ENCODE measurements at places on chromosomes 1 and 21. TPM values are rescaled to one million over a fixed set of nuclear protein-coding genes. Genes with fewer than 3 reads are reported as not detected.
A peak's percentile ranks its signal among the peaks of the same experiment; 100 is the strongest.

The NR1I3 gene
- total RNA-seq, result not detected

DNA sequence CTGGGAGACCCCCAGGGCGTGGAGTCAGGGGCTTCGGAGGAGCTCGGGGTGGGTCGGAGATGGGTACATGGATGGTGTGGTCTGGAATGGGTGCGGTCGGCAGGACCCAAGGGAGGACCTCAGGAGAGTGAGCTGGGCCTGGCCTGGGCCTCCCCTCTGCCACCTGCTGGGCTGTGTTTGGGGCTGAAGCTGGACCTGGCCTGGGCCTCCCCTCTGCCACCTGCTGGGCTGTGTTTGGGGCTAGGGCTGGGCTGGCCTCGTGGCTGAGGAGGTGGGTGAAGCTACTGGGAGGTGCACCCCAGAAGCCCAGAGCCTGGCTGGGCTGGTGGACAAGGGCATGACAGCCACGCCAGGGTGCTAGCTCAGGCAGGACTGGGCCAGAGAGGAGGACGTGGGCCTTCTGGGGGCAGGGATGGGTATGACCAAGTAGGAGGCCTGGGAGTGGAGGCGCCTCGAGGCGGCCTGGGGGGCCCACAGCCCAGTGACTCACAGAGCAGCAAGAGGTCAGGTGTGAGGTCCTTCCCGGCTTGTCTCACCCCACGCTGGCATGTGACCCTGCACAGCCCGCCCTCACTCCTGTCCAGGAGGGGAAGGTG is 14.5 kb downstream of the SAMD11 start:
- H3K4me3 ChIP-seq, result no peak overlapping the region
- peaks cover 73% of the 10 kb centered on the region for H3K27me3 ChIP-seq
- no peaks in the 10 kb centered on the region for H3K36me3 ChIP-seq

- peak within 1 kb of the TSS; percentile 68 for H3K27ac ChIP-seq
- H3K4me3 ChIP-seq, result no peak within 1 kb of the TSS
- H3K36me3 ChIP-seq, result peaks cover 11% of the 10 kb centered on the region
- no peaks in the 10 kb centered on the region for H3K27me3 ChIP-seq
- peaks cover 18% of the 10 kb centered on the region for H3K4me1 ChIP-seq
These were observed at the start of gene B3GALT2 for GRCh38 chr1:193185901-193186731. Gene B3GALT2, minus strand, starts transcription at chr1:193186613. Its CDS starts 5,051 bp downstream, at chr1:193181562.

DNA sequence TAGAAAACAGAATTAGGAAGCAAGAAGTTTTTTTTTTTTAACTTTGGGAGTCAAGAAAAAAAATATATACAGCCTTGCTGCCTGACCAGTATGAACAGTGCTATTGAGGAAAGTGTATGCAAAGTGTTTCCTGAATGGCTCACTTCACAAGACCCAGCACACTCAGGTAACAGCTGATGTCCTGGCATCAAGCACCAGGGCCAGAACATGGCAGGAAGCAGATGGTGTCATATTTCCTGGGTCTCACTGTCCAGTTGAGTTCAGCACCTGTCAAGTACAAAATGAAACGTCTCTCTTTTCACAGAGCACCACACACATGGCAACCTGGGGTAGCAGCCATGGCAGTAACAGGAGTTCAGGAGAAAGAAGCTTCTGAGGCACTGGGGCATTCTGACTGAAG is 372.3 kb downstream of the TTLL7 start:
- peaks cover 21% of the 10 kb centered on the region for H3K4me1 ChIP-seq
- H3K4me3 ChIP-seq, result no peak overlapping the region
- DNase-seq, result no peak
- H3K36me3 ChIP-seq, result no peaks in the 10 kb centered on the region
- no peak overlapping the region for H3K27ac ChIP-seq

The TFF3 gene
- total RNA-seq, result 2.9 TPM

DNA sequence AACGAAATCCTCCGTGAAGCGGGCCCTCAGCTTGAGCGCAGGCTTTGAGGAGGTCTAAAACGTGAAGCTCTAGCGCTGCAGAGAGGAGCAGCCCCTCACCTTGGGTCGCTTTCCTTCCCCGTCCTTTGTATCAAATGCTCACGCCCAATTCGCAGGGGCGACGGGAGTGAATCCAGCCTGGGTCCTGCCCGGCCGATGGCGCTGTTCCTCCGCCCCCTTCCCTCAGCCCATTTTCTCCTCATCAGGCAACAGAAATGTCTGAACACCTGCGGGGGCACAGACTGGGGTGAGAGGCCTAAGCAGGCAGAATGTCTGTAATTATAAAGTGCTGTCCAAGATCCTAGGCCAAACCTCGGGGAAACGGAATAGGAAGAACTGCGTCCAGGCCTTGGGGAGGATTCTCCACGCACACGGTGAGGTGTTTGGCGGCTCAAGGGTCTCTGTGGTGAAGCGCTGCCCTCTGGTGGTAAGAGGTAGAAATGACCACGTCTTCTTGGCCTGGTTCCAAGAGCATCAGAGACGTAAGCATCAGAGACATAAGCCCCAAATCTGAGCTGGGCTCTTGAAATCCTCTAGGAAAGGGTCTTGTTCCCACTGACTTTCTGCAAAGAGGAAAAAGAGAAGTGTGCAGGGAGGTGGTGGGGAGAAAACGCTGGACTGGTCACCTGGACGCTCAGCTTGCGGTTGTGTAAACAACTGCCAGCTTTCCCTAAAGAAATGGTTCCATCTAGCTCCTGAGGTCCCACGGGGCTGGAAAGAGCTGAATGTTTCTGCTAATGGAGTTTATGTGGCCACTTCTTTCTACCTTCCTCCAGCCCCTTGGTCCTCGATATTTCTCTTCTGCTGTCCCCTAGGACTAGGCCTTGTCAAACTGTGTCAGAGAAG is 92.1 kb upstream of the CD53 start:
- no peaks in the 10 kb centered on the region for H3K36me3 ChIP-seq
- peaks cover 39% of the 10 kb centered on the region for H3K27me3 ChIP-seq
- H3K4me3 ChIP-seq, result peak overlapping the region; percentile 74
